ENCODE measurements at places on chromosomes 11 and 22. TPM values are rescaled to one million over a fixed set of nuclear protein-coding genes. Genes with fewer than 3 reads are reported as not detected.

GRCh38 chr11:85590848-85591483 lies 36.2 kb downstream of the DLG2 start:
- no peak for DNase-seq

Gene NXPE2
- not detected for polyA plus RNA-seq

- no peak for DNase-seq
Measured at GRCh38 chr11:24046731-24047130, 450.1 kb upstream of the LUZP2 start.

DNA sequence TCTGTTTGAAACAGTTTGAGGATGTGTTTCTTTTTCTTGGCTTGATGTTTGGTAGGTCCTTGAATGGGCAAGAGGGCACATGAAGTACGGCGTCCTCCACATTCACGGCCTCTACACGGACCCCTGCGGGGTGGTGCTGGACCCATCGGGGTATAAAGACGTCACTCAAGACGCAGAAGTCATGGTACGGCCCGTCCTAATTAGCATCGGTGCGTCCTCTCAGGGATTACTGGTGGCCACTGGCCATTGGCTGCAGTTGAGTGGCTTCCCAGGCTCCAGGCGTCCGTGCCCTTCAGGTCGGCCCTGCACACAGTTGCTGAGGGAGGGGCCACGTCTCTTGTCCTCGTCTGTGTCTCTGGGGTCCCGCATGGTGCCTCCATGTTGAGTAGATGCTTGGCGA lies 20.8 kb downstream of the FAM118A start:
- DNase-seq = no peak

Gene OR5T2
- polyA plus RNA-seq = not detected

Gene UPK3A
- not detected for polyA plus RNA-seq

GRCh38 chr11:3893311-3893710 lies 37.8 kb downstream of the STIM1 start:
- no peak for DNase-seq

- DNase-seq = no peak
Measured at GRCh38 chr11:109383306-109383705, 38.7 kb upstream of the C11orf87 start.

Gene FXYD2
- polyA plus RNA-seq = 67.9 TPM

- DNase-seq = no peak
Measured at GRCh38 chr11:126433244-126433846, 77.9 kb downstream of the ST3GAL4 start.

- no peak for DNase-seq
Measured at GRCh38 chr11:2738551-2739431, 39.0 kb upstream of the KCNQ1OT1 start.

Gene BTBD18
- polyA plus RNA-seq = 0.89 TPM

- DNase-seq = no peak
Measured at GRCh38 chr22:25777870-25778269, 35.9 kb downstream of the MYO18B start.

GRCh38 chr11:27497284-27497866 lies 9.2 kb downstream of the LIN7C start:
- no peak for DNase-seq

Data from CD8-positive, alpha-beta memory T cell (primary cell).